Fibroblast of skin of scalp (primary cell): ENCODE measurements at places on chromosomes 7 and 10.

- peak; percentile 93 for DNase-seq
Measured at GRCh38 chr7:24701261-24702235, 55.7 kb downstream of the GSDME start.

GRCh38 chr10:1241322-1241890 lies 185.2 kb downstream of the WDR37 start:
- no peak for DNase-seq

DNA sequence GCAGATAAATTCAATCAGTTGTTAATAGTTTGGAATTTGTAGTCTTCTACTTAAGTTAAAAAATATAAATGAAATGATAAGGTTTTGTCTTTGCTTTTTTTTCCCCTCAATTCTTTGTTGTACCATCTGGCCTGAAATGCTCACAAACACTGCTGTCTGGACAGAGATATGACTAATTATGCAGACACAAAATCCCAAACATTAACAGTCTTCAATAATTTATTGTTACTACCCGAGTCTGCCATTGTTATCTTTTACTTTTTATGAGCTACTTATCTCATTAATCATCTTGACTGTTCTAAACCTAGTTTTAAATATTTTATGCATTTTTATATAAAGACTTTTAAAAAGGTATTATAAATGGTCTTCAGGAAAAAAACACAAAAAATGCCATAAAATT lies 64.7 kb upstream of the THSD7A start:
- DNase-seq: no peak

- DNase-seq: no peak
Measured at GRCh38 chr10:2631557-2632205, 435.7 kb upstream of the PFKP start.

- DNase-seq: no peak
Measured at GRCh38 chr10:4068629-4069028, 283.6 kb upstream of the KLF6 start.

DNA sequence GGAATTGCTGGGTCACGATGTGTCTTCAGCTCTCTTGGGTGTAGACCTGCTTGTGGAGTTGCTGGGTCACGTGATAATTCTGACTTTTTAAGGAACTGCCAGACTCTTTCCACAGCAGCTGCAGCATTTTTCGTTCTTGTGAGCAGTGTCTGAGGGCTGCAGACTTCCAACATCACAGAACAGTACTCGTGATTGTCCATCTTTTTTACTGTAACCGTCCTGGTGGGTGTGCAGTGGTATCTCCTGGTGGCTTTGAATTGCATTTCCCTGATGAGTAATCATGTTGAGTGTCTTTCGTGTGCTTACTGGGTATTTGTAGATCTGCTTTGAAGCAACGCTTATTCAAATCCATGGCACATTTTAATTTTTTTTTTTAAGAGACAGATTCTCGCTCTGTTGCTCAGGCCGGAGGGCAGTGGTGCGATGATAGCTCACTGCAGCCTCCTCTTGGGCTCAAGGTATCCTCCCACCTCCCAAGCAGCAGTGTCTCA lies 22.7 kb downstream of the INPP5A start:
- no peak for DNase-seq

DNA sequence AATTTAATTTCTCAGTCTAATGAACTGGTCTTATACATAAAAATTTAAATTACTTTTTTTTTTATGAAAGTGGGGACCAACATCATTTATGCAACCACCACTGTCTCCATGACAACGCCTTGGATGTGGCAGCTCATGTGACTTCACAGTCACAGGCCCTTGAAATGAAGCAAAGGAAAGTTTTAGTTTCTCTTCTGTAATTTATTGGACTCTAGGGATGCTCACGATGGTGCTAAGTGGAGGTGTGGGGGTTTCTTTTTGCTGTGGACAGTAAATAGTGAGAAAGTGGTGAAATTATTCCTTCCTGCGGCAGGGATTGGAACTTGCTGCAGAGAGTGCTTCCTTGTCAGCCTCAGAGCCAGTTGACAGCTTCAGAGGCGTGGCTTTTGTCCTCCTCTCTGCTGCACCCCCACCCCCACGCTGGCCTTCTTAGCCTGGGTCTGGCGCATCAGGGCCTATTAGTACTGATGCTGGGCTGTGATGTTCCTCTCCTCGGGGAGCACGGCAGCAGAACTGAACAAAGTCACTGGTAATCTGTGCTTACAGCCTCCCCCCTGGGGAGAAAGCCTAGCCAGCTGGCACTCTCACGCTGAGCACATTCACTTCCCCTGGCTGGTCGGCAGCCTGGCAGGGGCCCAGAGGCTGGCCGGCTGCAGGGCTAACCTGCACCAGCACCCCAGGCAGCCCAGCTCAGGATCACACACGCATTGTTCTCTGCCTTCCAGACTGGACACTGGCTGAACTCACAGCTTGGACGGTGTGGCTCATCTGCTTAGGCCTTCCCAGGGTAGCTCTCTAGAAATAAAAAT lies 517.5 kb upstream of the GALNT17 start:
- peak; percentile 53 for DNase-seq

GRCh38 chr7:43585562-43585961 lies 2.7 kb downstream of the STK17A start:
- DNase-seq: peak; percentile 23

- peak; percentile 25 for DNase-seq
Measured at GRCh38 chr10:71911296-71911953, 52.8 kb upstream of the CHST3 start.

- DNase-seq: no peak
Measured at GRCh38 chr10:1674501-1674900, 62.8 kb downstream of the ADARB2 start.

GRCh38 chr10:33274096-33274785 lies 60.2 kb downstream of the NRP1 start:
- DNase-seq: no peak

GRCh38 chr10:35498693-35499092 lies 106.4 kb upstream of the GJD4 start:
- no peak for DNase-seq

- no peak for DNase-seq
Measured at GRCh38 chr7:136594739-136595144, 273.7 kb upstream of the CHRM2 start.

DNA sequence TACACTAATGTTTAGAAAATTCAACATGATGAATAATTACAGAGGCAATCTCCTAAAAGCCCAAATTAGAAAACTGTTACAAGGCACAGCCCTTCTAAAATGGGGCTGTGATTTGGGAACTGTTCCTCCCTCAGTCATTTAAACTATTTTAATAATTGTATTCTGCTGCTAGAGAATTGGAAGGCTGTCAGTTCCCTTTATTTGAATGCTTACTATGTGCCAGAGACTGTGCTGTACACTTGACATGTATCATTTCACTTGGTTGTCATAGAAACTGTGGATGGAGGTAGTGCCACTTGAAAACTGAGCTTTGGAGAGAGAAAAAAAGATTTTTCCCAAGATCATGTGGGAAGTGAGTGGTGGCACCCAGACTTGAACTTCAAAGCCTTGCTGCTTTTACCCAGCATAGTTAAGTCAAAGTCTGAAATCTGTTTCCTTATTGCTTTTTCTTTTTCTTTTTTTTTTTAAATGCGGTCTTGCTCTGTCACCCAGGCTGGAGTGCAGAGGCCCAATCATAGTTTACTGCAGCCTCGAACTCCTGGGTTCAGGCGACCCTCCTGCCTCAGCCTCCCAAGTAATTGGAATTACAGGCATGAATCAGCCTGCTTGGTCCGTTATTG lies 23.6 kb downstream of the UBE2D1 start:
- no peak for DNase-seq

- DNase-seq: no peak
Measured at GRCh38 chr10:34514290-34514689, 300.8 kb downstream of the PARD3 start.

DNA sequence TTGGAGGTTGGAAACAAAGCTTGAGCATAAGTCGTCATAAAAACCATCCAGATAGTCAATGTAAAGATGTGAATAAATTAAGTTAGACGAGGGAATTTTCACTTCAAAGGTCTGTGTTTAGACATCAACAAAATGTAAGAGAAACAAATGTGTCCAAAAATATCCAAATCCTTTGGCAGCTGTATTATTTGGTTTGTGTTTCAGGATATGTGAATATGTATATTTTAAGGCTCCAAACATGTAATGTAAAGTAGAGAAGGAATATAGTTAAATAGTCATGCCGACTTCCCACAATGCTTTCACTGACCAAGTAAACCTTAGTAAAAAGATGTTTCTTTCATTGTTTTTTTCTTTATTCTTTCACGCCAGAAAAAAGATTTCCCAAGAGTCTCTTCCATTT lies 604.9 kb upstream of the NRP1 start:
- no peak for DNase-seq

DNA sequence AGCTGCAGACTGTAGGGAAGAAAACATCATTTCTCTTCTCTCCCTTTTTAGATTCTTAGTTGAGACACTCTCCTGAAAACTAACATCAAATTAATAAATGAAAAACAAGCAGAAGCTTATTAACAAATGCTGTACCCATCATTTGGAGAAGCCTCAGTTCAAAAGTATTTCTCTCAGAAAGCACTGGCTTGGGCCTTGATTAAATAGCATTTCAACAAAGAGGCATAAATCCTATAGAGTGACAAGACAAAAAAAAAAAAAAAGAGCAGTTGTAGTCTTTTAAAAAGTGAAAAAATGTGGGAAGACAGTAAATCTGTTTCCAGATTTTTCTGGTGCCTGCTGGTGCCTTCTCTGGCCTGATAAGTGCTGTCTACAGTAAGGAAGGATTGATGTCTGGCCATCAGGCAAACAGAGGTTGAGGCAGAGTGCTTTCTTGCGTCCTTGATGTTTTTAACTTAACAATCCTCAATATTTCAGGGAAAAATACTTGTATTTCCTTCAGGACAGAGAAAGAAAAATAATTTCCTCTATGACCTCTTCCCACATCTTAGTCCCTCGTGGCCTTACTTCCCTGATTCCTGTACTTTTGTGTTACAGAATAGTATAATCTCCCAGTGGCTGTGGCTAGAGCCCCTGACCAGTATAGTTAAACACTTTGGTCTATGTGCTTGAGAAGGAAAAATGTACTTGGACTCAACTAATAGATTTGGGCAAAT lies 300.5 kb downstream of the HGF start:
- no peak for DNase-seq

GRCh38 chr7:85292908-85293576 lies 106.2 kb upstream of the SEMA3D start:
- DNase-seq: no peak

DNA sequence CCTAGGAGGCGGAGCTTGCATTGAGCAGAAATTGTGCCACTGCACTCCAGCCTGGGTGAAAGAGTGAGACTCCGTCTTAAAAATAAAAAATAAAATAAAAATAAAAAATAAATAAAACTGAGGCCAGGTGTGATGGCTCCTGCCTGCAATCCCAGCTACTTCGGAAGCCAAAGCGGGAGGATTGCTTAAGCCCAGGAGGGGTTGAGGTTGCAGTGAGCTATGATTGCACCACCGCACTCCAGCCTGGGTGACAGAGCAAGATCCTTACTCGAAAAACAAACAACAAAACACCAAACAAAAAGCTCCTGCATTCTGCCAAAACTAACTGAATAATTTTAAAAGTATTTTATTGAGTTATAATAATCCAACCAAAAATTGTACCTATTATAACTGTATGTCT lies 36.2 kb downstream of the AGAP4 start:
- no peak for DNase-seq

GRCh38 chr7:142478479-142479220 lies 220.8 kb upstream of the PRSS58 start:
- peak; percentile 77 for DNase-seq

DNA sequence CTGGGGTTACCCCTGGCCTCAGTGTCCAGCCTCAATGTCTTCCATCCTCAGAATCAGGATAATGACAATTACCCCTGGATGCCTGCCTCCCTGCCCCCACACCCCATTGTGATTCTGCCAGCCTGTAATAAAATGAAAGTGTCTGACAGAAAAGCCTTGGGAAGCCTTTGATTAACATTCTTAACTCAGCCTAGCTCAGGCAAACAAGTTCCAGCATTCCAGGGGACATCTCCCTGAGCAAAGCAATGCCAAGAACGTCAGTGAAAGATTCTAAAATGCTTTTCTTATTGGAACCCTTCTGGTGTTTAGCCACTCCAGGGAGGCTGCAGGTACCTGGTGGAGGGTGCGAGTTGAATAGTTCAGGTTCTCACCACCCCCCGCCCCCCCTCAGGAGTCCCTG lies 18.7 kb downstream of the AFAP1L2 start:
- no peak for DNase-seq

GRCh38 chr10:64080071-64080470 lies 558.9 kb downstream of the REEP3 start:
- DNase-seq: peak; percentile 36

- DNase-seq: no peak
Measured at GRCh38 chr10:23445591-23445990, 6.7 kb downstream of the OTUD1 start.

DNA sequence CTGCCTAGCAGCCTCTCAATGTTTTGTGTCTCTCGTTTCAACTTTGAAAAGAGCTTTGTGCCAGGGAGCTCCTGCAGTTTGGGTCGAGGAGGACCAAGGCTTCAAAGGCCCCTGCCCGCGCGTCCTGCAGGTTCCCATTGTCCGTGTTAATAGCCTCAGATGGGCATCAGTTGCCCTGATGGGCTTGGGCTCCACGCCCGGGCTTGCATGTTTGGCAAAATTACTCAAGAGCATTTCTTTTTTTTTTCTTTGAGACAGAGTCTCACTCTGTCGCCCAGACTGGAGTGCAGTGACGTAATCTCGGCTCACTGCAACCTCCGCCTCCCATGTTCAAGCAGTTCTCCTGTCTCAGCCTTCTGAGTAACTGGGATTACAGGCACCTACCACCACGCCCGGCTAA lies 636.6 kb downstream of the SDK1 start:
- no peak for DNase-seq

- DNase-seq: no peak
Measured at GRCh38 chr7:55336540-55336939, 28.6 kb upstream of the LANCL2 start.

DNA sequence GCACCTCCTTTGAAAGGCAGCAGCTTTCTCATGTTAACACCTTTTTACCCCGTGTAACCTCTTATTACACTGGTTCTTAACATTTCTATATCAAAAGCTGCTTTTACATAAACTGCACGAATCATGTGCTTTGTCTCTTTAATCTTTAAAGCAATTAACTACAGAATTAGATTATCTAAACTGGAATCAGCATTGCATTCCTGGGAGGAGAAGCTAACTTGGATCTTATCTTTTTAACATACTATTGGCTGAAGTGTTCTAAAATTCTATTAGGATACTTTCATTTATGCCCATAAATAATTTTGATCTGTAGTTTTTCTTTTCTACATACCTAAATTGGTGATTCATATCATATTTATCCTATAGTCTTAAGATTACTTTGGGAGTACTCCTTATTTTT lies 428.4 kb upstream of the IGFBP3 start:
- DNase-seq: no peak

DNA sequence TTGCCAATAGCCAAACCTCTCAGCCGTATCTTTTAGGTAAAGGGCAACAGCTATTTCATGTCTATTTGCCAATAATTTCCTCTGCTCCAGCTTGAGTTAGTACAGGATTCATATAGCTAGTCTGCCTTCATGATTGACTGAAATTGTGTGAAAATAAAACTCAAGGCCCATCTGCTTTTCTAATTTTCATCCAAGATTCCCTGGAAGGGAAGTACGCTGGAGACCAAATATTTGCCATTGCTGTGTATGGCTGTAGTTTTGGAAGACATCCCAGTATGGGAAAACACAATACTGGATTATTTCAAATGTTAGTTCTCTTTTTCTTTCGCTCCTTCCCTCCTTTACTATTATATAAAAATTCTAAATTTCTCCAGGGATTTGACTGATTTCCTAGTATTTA lies 652.4 kb downstream of the CNTNAP2 start:
- DNase-seq: no peak
